ENCODE measurements at places on chromosomes 6 and 20.

DNA sequence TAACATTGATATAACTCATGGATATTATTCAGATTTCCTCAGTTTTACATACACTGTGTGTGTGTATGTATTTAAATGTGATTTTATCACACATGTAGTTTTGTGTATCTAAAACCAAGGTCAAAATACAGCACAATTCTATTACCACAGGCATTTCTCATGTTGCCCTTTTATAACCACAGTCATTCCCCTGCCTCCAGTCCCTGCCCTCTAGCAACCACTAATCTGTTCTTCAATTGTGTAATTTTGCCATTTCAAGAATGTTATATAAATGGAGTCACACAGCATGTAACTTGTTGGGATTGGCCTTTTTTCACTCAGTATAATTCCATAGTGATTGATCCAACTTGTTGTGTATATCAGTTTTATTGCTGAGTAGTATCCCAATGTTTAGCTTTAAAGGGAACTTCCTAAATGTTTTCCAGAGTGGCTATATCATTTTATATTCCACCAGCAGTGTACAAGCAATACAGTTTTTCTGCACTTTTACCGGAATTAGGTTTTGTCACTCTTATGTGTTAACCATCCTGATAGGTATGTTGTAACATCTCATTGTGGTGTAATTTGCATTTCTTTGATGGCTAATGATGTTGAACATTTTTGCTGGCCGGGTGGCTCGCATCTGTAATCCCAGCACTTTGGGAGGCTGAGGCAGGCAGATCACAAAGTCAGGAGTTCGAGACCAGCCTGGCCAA lies 338.2 kb downstream of the SOX4 start:
- DNase-seq, result no peak

DNA sequence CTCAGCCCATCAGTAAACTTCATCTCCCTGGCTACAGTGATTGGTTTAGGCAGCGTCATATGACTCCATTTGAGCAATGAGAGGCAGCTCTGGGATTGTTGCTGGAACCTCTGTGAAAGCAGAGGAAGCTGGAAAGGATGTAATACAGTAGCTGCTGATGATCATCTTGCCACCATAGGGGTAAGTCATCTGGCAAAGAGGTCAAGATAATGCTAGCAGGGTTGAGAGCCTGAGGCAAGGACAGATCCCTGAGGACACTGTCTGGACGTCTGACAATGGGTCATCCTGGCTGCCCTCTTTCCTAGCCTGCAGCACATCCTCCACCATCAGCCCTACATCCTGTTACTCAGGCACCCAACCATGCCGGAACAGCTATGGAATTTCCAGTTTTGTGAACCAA lies 25.5 kb upstream of the FKBP1A start:
- no peak for DNase-seq

GRCh38 chr20:49278818-49279676 lies 1.2 kb upstream of the ZNFX1 start:
- no peak for DNase-seq

- DNase-seq, result no peak
Measured at GRCh38 chr6:46407246-46407645, 84.0 kb downstream of the RCAN2 start.

DNA sequence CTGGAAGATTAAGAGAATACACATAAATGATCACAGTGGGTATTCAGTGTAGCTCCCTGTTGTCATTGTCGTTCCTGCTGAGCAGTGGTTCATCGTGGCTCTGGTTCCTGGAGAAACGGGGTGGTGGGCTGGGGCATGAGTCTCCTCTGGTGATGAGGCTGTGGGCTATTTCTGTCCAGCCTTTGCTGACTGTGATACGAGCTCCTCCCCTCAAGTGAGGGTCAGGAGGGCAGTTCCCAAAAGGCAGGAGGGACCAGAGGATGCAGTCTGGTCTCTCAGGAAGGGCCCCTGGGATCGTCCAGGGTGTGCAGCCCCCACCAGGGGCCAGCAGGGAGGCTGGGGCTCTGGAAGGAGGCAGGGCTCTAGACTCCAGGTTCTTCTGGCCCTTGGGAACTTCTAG lies 31.1 kb upstream of the DLGAP4 start:
- DNase-seq, result no peak

DNA sequence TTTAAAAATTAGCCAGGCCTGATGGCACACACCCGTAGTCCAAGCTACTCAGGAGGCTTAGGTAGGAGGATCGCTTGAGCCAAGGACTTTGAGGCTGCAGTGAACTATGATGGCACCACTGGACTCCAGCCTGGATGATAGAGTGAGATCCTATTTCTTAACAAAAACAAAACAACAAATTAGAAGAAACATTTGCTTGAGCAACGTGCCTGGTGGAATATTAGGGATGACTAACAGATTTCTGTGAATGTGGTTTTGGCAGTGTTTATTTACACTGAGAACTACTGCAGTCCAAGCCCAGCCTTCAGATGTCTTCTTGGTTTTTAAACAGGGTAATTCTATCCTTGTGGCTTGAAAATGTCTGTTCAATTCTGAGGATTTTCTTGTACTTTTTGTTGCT lies 9.2 kb downstream of the PPP1R3G start:
- DNase-seq, result no peak

GRCh38 chr6:10655508-10656055 lies 38.8 kb downstream of the C6orf52 start:
- DNase-seq, result no peak

DNA sequence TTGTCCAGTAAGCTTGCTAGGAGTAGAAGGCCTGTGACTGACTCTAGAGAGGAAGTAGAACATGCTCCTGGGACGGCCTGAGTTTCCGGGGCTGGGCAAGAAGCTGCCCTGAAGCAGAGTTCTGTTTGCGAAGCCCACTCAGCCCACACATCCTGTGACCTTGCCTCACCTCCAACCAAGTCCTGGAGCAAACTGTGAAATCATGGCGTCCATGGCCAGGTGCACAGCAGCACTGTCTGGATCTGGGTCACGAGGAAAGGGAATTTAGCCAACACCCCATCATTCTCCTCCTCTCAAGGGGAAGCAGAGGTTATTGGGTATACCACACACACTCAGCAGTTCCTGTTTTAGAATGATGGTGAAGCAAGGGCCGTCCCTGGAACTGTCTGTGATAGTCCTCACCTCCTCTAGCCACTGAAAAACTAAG lies 87.5 kb downstream of the CRYBG1 start:
- DNase-seq, result no peak

GRCh38 chr6:162074641-162075275 lies 652.8 kb downstream of the PRKN start:
- no peak for DNase-seq

DNA sequence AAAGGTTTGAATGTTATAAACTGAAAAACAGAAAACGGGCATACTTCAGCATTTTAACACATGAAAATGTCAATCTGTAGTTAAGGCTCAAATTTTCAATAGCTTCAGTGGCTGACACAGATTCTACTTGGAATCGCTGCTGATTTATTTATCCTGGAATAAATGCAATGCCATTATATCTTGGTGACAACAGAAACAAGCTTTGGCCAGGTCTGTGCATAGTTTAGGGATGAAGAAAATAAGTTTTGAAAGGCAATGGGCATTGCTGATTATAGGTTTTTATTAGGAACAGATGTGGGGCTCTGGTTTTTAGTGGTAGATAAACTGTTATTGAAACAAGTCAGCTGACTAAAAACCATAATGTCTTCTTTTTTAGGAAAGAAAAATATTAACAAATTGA lies 96.8 kb upstream of the SOX4 start:
- no peak for DNase-seq

GRCh38 chr6:137652961-137653705 lies 158.9 kb upstream of the OLIG3 start:
- DNase-seq, result no peak

GRCh38 chr6:31266567-31267360 lies 5.1 kb downstream of the HLA-C start:
- DNase-seq, result no peak

- DNase-seq, result no peak
Measured at GRCh38 chr6:170032197-170032596, 258.7 kb downstream of the DLL1 start.

DNA sequence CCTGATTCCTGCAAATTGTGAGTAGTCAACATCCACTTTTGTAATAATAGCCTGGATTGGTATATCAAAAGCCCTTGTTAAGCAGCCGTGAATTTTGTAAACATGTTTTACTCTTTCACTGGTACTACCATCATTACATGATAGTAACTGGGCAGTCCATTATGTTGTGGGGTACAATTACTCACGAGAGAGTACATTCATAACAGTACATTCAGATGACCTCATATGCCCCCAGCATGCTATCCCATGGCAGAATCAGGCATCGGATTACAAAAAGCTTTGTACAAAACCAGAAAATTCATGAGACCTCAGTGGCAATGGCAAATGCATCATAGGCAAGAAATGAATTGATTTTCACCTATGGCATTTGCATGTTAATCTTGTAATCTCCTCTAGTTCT lies 166.2 kb downstream of the EPM2A start:
- DNase-seq, result no peak

DNA sequence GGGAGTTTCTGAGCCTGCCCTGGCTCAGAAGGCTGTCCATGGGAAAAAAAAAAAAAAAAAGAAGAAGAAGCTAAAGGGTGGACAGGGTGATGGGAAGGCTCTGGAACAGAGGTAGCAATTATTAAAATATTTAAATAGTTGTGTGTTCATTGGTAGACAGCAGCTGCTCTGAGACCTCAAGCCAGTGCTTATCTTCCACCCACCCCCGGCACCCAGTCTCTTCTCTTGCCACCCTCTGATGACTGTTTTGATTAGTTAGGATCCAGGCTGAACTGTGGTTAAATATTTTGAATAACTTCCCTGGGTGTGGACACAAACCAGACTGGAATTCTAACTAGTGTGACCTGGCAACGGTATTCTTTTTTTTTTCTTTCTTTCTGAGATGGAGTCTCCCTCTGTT lies 16.9 kb upstream of the SRSF3 start:
- no peak for DNase-seq

DNA sequence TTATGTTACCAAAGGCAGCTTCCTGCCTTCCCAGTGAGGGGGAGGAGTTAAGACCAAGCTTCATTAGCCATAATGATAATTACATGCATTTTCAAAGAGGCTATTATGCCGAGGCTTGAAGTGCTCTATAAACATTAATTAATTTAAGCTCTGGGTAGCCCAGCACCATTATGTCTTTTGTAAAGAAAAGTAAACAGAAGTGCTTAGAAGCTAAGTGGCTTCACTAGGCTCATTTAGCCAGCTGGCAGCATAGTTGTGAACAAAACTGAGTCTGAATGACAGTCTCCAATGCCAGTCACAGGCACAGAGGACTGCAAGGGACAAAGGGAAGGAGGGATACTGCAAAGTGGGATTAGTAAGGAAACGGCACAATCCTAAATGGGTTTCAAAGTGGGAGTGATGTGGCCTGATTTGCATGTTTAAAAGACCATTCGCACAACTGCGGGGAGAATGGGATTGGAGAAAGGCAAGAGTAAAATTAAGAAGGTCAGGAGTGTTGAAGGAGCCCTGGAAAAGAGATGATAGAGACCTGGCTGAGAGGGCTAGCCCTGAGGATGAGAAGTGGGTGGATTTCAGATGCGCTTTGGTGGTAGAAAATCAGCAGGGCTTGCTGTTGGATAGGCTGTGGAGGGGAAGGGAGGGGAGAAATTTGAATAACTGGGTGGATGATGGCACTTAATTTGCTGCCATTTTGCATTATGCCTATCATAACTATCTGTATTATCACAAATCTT lies 20.1 kb upstream of the ISM1 start:
- no peak for DNase-seq

GRCh38 chr6:41494212-41495110 lies 51.7 kb upstream of the FOXP4 start:
- DNase-seq, result no peak

- DNase-seq, result no peak
Measured at GRCh38 chr6:15265787-15266186, 19.9 kb downstream of the JARID2 start.

DNA sequence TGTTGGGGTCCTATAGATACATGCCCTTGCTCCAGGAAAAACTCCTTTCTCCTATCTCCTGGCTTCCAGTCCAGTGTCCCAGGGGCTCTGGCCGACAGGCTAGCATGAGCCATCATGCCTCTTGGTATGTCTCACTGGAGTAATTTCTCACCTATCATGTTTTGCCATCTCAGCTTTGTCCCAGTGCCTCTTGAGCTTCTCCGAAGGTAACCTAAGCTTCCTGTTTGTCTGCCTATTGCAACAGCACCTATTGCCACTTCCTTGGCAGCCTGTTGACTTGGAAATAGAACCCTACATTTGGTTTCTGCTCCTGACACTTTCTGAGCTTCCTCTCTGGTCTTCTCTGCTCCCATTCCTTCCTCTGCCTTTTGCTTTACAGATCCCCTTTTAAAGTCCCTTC lies 197.7 kb downstream of the KCNQ5 start:
- no peak for DNase-seq

DNA sequence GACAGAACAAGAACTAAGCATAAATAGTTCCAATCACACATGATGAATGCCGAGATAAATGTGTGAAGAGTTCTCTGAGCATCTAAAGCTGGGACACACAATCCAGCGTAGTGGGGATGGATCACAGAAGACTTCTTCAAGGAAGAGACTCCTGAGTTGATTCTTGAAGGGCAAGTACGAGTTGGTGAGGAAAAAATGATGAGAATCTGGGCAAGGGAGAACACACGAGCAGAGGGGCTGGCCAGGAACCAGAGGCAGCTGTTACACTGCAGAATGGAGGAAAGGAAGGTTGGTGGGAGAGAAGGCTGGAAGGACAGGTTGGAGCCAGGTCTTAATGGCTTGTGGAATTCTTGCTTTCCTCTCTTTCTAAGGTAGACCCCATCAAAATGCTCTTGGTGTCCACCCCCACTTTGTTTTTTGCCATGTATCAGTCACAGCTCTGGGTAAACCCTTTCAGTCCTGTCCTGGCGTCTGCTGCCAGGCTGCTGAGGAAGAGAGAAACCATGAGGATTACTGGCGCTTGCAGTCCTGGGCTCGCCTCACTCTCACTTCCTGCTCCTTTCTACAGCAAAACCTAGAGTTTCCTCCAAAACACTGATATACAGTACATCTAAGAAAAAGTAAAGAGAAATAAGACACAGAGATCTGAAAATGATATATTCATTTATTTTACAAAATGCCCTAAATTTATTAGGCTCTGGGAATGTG lies 127.6 kb upstream of the FAM184A start:
- no peak for DNase-seq

GRCh38 chr6:109239160-109239559 lies 143.1 kb downstream of the CD164 start:
- DNase-seq, result no peak

DNA sequence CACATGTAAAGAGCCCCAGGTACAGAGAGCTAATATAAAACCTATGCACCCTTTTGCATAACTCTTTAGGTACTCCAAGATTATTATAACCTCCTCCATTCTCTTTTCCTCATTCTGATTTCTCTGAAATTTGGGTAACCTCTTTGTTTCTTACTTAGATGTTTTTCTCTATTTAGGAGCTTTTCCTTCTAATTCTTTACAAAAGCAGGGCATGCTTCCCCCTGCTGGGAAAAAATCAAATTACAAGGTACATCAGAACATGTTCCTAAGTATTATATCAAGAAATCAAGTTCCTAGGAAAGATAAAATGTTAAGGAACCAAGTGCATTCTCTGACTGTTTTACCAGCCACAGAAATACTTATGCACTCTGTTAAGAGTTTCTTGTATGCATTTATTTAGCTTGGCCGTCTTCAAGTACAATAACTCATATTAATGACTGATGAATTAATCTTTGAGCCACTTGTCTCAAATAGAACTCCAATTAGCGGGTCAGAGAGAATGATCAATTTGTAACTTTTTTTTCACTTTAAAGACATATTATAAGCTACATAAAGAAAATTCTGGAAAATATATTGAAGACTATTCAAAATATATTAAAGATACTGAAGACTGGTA lies 2.1 kb downstream of the KHDRBS2 start:
- no peak for DNase-seq

Measured in activated T-helper 2 cell treated with anti-CD3 and anti-CD28 coated beads, Interferon-gamma antibody, Interleukin-2, Interleukin-4, amounts not matched to agents 10 μg/mL and 5 μg/mL and 100 μg/mL, durations not matched to agents 14 hours and 24 hours and 36 hours (primary cell).